Left ventricle myocardium superior (tissue), 1 donor: ENCODE measurements at places on chromosomes 6 and 20. TPM values are rescaled to one million over a fixed set of nuclear protein-coding genes. Genes with fewer than 3 reads are reported as not detected.

RWDD1 gene
- total RNA-seq = 72.4 TPM

DNA sequence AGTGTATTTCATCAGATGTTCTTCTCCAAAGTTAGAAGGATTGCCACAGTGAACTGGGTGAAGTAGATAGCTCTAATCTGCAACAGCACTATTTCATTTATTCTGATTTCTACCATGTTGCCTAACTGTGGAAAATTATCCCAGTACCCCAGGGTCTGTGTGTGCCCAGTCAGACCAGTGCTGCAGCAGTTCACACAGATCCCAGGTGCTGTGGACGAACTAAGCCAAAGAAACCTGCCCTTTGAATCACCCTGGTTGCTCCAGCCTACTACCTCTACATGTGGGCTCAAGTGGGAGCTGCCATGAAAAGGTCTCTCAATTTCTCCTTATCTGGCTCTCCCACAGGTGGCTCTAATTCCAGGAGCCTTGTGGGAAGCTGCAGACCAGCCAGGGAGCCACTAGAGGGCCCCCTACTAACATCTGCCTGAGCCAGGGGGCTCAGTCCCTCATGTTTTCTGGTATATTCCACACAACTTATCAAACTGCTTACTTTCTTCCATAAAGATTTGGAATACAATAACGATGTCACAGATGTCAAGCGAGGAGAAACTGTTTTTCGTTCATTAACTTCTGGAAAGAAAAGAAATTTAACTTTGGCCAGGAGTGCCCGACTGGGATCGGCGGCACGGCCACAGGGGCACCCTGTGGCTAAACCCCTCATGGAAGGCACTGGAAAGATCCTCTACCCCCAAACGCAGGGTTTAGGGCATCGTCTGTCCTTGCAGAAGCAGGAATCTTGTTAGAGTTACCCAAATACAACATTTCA is 31.6 kb upstream of the LY86 start:
- peak; percentile 51 for DNase-seq

KHDC1L gene
- not detected for total RNA-seq

GRCh38 chr6:56046576-56046975 is 171.2 kb upstream of the BMP5 start:
- DNase-seq = peak; percentile 31

GPR63 gene
- total RNA-seq = 0.79 TPM

COL11A2 gene
- 1.9 TPM for total RNA-seq

HELZ2 gene
- 13.2 TPM for total RNA-seq

PRSS16 gene
- total RNA-seq = not detected
